IPS DF 19.7 (cell line): ENCODE measurements at places on chromosomes 2 and 18.

GRCh38 chr2:234825616-234826015 is 126.2 kb upstream of the SH3BP4 start:
- no peak for DNase-seq

GRCh38 chr2:101356521-101356920 is 30.8 kb downstream of the CREG2 start:
- no peak for DNase-seq

- no peak for DNase-seq
Observed at GRCh38 chr2:188114014-188114413, 177.7 kb upstream of the GULP1 start.

GRCh38 chr2:129764376-129765325 is 214.8 kb upstream of the RAB6C start:
- no peak for DNase-seq

DNA sequence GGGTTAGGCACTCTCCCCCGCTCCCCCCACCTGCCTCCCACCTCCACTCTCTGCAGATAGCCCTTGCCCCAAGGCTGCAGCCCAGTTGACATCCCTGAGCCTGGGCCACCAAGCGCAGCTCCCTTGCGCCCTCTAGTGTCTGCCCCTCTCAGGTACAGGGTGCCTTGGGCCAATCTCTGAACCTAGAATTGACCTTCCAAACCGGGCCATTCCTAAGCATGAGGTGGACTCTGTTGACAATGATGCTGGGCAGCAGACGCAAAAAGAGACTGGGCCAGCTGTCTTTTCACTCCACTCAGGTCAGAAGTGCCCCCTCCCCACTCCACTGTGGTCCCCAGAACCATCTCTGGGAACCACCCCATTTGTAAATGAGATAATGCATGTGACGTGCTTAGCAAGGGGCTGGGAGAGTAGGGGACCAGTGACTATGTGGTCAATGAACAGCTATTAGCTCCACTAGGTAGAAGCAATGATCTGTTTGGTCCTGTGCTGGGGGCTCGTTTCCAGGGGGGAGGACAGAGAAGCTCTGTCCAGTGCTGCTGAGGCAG is 43.3 kb upstream of the PLB1 start:
- DNase-seq, result peak; percentile 25
